ENCODE measurements at places on chromosomes 3 and 15. TPM values are rescaled to one million over a fixed set of nuclear protein-coding genes. Genes with fewer than 3 reads are reported as not detected.

- peak; percentile 58 for DNase-seq
Measured at GRCh38 chr3:146277953-146278631, 27.2 kb upstream of the PLSCR4 start.

- no peak for DNase-seq
Measured at GRCh38 chr15:51161491-51162220, 67.0 kb upstream of the TNFAIP8L3 start.

- no peak for DNase-seq
Measured at GRCh38 chr15:70243686-70244540, 146.2 kb upstream of the TLE3 start.

The LEKR1 gene
- total RNA-seq = 2.7 TPM

The MNS1 gene
- total RNA-seq = 7.1 TPM

The COLQ gene
- 6.8 TPM for total RNA-seq
